ENCODE measurements at places on chromosomes 6 and 20.

DNA sequence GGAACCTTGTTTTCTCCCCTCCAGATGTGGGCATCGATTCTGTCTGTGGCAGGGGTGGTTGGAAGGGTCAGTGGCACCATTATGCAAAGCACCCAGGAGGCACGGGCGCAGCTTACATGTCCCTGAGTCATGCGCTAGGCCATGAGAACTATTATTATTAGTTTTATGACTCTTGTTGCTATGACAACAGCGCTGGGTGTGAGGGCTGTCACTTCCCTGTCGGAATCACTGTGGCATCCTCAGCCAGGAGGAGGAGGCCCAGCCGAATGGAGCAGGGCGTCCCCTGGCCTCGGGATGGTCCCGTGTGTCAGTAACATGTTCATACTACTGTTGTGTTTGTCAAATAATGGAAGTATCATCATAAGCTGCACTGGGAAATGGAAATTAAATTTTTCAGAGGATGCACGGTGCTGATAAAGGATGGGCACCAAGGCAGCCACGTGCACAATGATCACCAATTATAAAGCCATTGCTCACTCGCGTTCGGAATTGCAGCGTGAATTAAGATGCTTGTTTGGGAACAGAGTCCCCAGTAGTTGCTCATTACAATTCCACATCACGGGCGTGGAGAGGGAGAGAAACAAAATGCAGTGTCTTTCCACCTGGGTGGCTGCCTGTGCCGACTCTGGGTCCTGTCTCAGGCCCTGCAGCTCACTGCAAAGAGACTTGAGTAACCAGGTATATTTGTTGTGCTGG, 247.9 kb downstream of the CDH4 start:
- no peak for DNase-seq

GRCh38 chr20:49344140-49344539, 66.3 kb upstream of the ZNFX1 start:
- DNase-seq: no peak

DNA sequence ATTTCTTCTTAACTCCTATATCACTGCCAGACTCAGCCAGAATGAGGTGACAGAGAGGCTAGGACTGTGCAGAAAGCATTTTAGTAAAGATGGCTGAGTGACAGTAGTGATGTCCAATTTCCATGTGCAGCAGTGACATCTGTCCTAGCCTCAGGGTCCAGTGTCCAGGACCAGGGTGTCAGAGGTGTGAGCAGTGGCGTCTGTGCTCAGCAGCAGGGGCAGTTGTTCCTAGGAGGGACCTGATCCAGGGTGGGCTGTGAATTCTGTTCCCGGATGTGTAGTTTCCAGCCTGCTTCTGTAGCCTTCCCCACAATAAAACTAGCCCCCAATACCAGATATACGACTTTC, 6.0 kb downstream of the HLA-B start:
- no peak for DNase-seq

- DNase-seq: no peak
Observed at GRCh38 chr20:278181-278580, 12.4 kb downstream of the C20orf96 start.

DNA sequence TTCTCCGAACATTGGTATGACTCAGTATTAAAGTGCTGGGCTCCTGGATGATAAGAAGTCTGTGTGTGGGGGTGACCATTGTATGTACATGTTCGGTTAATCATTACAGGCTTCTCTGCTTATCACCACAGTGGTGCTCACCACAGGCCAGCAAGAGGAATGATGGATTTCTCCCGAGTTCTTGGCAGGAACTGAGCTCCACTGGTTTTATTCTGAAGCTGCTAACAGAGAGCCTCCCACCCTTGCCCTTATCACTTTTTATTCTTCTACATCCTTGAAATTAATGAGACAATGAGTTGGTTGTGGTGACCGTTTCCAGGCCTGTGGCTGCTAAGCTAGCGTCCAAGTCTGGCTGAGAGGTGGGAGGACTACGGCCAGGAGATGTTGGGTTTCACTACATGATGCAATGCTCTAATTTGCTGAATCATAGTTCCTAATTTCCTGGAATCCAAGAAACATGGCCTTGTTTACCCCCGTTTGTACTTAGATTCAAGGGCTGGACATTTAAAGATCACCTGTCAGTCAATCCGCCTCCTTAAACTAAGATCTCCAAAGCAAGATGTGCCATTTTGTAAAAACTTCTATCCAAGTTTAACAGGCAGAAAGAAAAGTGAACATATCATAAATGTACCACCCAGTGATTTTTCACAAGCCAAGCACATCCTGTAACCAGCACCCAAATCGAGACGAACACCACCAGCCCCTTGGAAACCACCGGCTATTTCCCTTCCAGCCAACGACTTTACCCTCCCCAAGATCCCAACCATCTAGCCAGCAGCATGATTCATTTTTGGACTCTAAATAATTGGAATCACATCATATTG, 172.5 kb downstream of the FOXA2 start:
- no peak for DNase-seq

- no peak for DNase-seq
Observed at GRCh38 chr6:37619641-37620040, 78.0 kb downstream of the MDGA1 start.

DNA sequence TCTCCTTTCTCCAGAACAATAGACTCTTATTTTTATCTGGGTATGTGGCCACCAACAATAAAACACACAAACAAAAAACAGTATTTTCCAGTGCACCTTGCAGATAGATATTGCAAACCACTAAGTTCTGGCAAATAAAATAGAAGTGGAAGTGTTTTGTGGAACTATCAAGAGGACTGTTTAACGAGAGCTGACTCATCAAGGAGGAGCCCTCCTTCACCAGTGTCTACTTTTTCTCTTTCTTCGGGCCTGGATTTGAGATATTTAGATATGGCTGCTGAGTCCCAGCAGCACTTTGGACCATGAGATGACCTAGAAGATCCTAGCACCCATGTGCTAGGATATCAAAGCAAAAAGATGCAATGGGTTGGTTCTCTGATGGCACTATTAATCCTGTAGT, 154.7 kb downstream of the AIG1 start:
- no peak for DNase-seq

GRCh38 chr6:34284563-34285447, 36.0 kb upstream of the SMIM29 start:
- DNase-seq: no peak

- DNase-seq: no peak
Observed at GRCh38 chr6:5659467-5659866, 347.3 kb downstream of the NRN1 start.

- no peak for DNase-seq
Observed at GRCh38 chr6:33315793-33316602, 1.5 kb downstream of the ZBTB22 start.

GRCh38 chr6:133804265-133804664, 84.6 kb upstream of the TCF21 start:
- no peak for DNase-seq

GRCh38 chr6:34576286-34576955, 20.3 kb upstream of the SPDEF start:
- DNase-seq: no peak

- no peak for DNase-seq
Observed at GRCh38 chr20:57995381-57995977, 233.0 kb downstream of the ANKRD60 start.

DNA sequence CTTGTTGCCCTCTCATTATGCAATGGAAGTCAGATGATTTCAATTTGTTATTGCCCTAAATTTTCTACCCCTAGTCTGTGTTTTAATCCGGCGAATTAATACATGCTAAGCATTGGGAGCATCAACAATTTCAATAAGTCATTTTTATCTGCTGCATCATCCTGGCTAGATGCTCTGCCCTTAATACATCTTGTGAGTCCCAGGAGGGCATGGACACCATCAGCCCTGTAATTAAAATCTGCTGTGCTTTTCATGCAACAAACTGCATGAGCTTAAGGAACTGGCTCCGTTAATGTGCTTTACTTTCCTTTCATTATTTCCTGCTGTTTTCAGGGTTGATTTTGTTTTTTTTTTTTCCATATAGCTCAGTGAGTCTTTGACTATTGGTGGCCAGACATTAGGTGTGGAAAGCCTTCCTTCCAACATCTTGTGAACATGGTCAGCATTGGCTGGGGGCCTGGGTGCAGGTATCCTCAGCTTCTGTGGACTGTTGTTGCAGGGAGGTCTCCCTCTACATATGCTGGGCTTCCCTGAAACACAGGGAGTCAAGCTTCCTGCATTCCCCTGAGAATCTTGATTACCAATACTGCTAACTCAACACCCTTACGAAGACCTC, 8.5 kb upstream of the PBOV1 start:
- no peak for DNase-seq

- no peak for DNase-seq
Observed at GRCh38 chr20:56773749-56774148, 144.6 kb downstream of the TFAP2C start.

- peak; percentile 54 for DNase-seq
Observed at GRCh38 chr6:7727086-7727945, 1.4 kb downstream of the BMP6 start.

GRCh38 chr6:31968791-31969711, 2.9 kb downstream of the DXO start:
- DNase-seq: no peak

- no peak for DNase-seq
Observed at GRCh38 chr6:3159805-3160781, 2.7 kb upstream of the TUBB2A start.

- no peak for DNase-seq
Observed at GRCh38 chr6:157388924-157389323, 7.9 kb downstream of the ZDHHC14 start.

DNA sequence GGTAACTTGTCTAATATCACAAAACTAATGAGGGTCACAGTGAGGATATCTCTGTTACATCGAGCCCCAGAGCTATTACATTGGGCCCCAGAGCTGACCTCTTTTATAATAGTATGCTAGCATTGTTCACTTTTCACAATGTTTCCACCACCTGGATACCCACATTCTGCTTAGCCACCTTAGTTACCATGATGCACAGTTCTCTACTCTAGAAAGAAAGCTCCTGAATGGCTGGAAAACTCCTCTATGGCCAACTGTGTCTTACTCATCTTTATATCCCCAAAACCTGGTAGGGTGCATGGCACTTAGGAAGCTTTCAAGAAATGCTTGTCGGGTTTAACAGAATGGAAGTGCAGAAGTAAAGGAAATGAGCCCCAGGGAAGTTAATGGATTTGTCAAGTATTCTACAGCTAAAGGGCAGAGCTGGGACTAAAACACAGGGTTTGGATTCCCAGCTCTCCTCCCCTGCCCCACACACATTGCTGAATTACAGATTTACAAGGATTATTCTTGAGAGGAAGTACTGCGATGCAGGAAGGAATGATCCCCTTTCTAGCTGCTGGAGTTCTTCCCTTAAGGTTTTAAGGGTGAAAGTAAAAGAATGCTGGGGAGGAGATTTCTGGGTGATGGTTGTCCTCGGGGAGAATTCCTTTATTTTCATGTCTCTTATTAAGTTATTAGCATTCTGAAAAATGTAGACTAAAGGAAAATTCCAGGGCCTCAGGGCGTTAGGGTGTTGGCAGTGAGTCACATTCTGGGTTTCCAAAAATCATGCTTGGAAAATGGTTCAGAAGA, 16.1 kb upstream of the HINT3 start:
- no peak for DNase-seq

- DNase-seq: peak; percentile 23
Observed at GRCh38 chr6:63440057-63440456, 120.3 kb upstream of the LGSN start.

DNA sequence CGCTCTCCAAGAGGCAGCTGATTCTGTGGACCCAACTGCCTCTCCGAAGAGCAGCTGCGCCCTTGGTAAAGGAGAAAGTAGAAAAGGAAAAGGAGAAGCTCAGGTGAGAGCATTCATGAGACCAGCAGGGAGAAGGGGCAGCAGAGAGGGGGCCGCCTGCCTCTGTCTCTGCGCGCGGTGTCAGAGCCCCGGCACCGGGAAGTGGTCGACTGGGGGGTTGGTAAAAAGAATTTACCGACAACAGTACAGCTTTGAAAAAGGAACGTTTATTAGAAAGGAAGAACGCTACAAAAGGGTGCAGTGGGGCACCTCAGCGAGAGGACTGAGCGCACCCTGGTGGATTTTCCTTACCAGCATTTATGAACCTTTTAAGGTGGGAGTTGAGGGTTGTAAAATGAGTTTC, 61.9 kb downstream of the GPR6 start:
- peak; percentile 58 for DNase-seq

GRCh38 chr6:46221222-46221793, 50.5 kb upstream of the ENPP5 start:
- DNase-seq: peak; percentile 42

DNA sequence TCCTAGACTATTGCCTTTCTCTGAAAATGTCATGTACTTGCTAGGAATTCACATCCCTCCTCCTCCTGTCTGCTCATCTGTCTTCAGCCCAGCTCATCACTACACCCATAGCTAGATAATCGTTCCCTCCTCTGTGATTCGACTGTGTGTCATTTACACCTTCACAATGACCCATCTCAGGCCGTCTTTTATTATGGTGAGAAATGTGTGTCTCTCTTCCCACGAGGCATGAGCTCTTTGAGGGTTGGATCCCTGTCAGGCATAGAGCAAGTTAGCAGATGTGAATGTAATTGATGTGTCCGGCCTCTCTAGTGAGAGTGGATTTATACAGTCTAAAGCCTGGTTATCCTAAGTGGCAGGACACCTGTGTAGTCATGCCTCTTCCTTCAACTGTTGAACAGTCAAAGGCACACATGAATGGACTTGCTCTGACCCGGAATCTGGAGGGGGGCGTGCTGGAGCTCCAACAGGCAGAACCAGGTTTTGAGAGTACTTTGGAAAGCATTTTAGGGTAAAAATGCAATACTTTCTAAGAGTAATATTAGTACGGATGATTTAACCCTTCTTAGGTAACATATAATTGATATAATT, 182.1 kb downstream of the UTRN start:
- no peak for DNase-seq

DNA sequence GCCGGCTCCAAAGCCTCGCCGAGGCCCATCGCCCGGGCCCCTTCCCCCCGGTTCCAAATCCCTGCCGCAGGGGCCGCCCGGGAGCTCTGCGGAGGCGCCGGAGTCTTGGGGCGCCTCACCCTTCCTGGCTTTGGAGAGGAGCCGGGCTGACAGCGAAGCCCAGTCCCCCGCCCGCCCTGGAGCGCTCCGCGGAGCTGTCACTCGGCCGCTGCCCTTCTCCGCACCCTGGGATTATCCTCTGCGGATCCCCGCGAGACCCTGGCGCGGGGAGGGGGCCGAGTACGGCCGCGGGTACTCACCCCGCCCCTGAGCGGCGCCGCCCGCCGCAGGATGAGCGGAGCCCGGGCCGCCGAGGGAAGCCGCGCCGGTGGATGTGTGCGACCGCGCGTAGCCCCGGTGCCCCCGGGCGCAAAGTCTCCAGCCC, 343 bp downstream of the SNAP91 start:
- DNase-seq: peak; percentile 34

GRCh38 chr6:166459906-166460305, 77.2 kb upstream of the MPC1 start:
- DNase-seq: no peak

GRCh38 chr6:149419696-149420404, 19.8 kb downstream of the SUMO4 start:
- DNase-seq: no peak

GRCh38 chr6:52261229-52261628, 16.9 kb upstream of the IL17F start:
- no peak for DNase-seq

- no peak for DNase-seq
Observed at GRCh38 chr6:149319422-149319821, 1.9 kb downstream of the TAB2 start.
